ENCODE measurements at places on chromosomes 4 and X. TPM values are rescaled to one million over a fixed set of nuclear protein-coding genes. Genes with fewer than 3 reads are reported as not detected.

Gene FSTL5
- total RNA-seq: 23.0 TPM

Gene FAM114A1
- total RNA-seq: 73.7 TPM

Gene STPG2
- total RNA-seq: not detected

Gene DCLK2
- total RNA-seq: 0.41 TPM

Gene NEXMIF
- total RNA-seq: not detected

Gene S100G
- not detected for total RNA-seq

Gene WDR44
- total RNA-seq: 24.4 TPM

Gene NAP1L2
- total RNA-seq: not detected

Gene LUZP4
- total RNA-seq: not detected

Gene TRAM1L1
- 1.6 TPM for total RNA-seq

Gene UGT2A1
- total RNA-seq: not detected

Gene CT45A10
- total RNA-seq: not detected

Gene SMIM20
- 44.2 TPM for total RNA-seq

Gene CLIC2
- total RNA-seq: 0.17 TPM

Gene GPR119
- not detected for total RNA-seq

Gene SSX1
- not detected for total RNA-seq

Gene GLUD2
- 0.30 TPM for total RNA-seq

Gene CTAG1A
- not detected for total RNA-seq

Gene SPANXD
- total RNA-seq: 1.3 TPM

Gene TMEM150C
- total RNA-seq: 0.98 TPM

Gene TEX13D
- not detected for total RNA-seq

Gene SUPT20HL2
- total RNA-seq: not detected

Gene DIPK2B
- total RNA-seq: not detected

Gene PTTG2
- 0.55 TPM for total RNA-seq

Gene SPP1
- 249 TPM for total RNA-seq

Gene SPANXA1
- total RNA-seq: 4.7 TPM

Gene SOD3
- 6.3 TPM for total RNA-seq
